NCI-H526 (cell line): ENCODE measurements at places on chromosomes 6 and 20.

GRCh38 chr20:12180107-12180661, 262.5 kb downstream of the BTBD3 start:
- peak; percentile 60 for DNase-seq

DNA sequence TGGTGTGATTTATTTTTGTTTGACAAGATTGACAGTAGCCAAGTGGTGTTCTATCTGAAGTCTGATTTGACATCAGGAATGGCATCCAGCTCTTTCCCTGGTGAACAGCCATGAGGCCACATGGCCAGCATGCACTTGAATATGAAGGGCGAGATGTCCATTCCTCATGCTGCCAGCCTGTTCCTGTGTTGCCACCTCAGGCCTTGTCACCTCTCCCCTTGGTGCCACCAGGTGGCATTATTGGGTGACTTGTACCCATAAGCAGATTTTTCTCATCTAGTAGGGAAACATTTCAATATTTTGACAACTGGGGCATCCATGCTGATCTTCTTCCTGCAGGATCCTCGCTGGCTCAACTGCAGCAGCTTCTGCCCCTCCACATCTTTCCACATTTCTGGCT, 199.1 kb downstream of the ERMARD start:
- peak; percentile 23 for DNase-seq

DNA sequence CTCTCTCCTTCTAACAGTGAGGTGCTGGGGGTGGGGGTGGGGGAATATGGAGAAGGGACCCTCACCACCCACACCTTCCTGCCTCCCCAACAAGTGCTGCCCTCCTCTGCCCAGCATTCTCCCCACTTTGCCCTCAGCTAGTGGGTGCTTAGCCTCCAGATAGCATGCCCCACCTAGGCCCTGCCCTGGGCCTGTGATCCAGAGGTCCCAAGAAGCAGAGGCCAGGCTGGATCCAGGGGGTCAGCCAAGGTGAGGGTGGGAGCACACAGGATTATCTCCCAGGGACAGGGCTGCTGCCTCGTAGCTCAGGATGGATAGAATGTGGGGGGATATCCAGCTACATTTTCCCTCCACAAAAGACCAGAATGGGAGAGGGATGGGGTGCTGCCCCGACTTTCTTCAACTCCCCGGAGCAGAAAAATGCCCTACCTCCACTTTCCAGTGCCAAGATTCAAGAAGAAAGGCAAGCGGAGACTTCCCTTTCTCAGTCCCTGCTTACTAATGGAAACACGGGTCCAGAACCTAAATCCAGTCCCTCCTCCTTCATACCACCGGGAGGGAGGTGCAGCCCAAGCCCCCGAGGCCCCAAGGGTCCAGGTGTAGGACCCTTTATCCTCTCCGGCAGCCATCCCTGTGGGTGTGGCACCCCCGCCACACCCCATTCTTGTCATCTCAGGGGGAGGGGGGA, 987 bp downstream of the ADISSP start:
- DNase-seq = no peak

DNA sequence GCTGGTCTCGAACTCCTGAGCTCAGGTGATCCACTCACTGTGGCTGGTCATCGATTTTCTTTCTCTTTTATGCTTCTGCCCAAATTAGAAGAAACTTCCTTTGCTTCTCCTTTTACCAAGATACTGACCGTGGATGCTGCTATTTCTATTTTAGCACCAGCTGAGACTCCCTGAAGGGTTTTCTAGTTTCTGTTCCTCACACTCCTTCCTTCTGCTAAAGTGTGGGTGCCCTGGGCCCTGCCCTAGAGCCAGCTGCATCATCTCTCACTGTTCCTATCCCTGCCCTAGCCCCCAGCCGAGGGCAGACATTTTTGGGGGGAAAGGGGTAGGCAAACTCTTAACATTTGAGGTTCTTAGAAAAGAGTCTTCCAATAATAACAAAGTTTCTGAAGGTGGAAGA, 6.3 kb downstream of the SMOC2 start:
- DNase-seq = no peak
